ENCODE measurements at places on chromosomes 11 and 22.

GRCh38 chr11:61586792-61587430, 6.0 kb upstream of the SYT7 start:
- no peak for DNase-seq

DNA sequence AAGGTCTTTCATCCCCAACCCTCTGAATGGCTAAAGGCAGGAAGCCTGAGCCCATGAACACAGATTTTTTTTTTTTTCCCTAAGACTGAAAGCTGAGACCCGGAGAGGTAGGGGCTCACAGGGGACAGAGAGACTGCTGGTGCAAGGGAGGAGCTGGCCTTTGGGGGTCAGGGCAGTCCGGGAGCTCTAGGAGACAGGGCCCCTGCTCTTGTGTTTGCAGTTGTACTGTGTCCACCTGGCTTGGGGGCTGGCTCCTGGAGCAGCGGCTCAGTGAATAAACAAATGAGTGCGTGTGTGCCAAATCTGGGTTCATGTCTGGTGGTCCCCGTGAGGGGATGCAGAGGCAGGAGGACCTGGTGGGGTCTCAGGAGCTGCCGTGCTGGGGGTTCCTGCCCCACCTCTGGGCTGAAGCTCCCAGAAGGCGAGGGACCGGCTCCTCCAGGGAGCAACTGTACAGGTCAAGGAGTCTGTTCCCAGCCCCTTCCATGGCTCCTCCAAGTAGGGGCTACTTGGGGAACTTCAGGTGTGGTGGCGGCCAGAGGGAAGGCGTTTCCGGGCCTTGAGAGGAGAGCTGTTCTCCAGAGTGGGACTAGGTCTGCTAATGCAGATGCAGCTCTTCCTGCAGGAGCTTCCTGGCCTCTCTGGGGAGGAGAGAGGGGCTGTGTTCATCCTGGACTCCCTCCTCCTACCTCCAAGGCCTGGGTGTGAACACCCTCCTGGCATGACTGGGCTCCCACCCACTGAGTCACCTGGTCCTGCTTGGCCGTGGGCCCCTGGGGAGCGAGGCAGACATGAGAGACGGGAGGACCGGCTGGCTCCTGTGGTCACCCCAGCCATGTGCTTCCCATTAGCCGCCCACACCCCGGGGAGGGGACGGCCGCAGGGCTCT, 57.6 kb downstream of the FBXO7 start:
- DNase-seq: no peak

- no peak for DNase-seq
Observed at GRCh38 chr11:67628710-67629385, 889 bp downstream of the NUDT8 start.

- no peak for DNase-seq
Observed at GRCh38 chr11:107020594-107020993, 2.3 kb upstream of the GUCY1A2 start.

DNA sequence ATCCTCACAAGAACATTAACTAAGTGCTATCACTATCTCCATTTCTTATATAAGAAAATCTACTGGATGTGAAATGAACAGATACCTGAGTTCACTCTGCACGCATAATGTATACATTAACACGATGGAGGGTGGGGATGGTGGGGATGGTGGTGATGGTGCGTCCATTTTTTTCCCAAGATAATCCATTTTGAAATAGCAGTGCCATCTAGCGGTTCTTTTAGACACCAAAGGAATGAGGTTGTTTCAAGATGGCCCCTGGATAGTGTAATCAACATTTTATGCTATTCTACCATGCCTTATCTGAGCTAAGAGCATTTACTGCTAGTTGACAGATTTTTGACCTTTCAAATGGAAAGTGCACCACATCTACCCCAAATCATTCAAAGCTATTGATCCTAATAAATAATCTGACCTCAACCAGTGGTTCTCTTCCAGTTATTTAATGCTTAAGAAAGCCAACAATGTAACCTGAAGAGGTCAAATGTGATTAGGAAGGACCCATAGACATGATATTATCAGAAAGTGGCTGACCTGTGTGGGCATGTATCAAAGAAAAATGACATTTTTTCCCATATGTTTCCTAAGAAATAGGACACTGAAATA, 714.7 kb upstream of the TENM4 start:
- no peak for DNase-seq

- DNase-seq: no peak
Observed at GRCh38 chr11:87659807-87660206, 515.4 kb downstream of the RAB38 start.

DNA sequence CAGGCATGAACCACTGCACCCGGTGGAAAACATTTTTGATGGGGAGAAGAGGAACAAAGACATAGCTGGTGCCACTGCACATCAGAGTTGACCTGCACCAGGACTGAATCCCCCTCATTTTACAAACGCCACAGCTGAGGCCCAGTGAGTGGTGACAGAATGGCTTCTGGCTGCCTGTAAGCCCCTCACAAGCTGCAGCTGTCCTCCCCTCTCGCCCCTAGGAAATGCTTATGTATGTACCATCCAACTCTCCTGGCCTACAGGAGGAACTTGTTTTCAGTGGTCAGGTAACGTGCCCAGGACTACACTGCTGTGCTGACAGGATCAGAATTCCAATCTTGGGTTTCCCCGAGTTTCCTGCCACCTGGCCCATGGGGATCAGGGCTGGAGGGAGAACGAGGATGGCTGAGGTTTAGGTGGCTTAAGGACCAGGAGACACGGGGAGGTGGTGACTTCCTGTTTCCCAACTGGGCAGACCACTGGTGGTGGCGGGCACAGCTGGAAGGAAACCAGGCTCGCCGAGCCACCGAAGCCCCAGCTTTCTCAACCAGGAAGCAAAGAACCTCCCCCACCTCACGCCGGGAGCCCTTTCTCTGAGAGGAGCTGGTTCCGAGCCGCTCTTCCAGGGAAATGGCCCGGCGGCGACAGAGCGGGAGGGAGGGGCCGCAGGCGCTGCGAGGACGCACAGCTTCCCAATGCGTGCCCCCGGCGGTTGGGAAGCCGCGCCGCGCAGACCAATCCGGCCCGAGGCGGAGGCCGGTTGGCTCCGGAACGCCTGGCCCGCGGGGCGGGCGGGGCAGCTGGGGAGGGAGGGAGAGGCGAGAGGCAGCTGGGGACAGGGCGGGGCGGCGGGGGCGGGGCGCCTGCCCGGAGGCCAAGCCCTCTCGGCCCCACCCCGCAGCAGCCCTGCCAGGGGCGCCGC, 1.0 kb upstream of the LRFN4 start:
- no peak for DNase-seq

GRCh38 chr22:45640291-45640940, 31.2 kb upstream of the ATXN10 start:
- no peak for DNase-seq

- DNase-seq: no peak
Observed at GRCh38 chr11:96567176-96567575, 177.4 kb downstream of the JRKL start.

DNA sequence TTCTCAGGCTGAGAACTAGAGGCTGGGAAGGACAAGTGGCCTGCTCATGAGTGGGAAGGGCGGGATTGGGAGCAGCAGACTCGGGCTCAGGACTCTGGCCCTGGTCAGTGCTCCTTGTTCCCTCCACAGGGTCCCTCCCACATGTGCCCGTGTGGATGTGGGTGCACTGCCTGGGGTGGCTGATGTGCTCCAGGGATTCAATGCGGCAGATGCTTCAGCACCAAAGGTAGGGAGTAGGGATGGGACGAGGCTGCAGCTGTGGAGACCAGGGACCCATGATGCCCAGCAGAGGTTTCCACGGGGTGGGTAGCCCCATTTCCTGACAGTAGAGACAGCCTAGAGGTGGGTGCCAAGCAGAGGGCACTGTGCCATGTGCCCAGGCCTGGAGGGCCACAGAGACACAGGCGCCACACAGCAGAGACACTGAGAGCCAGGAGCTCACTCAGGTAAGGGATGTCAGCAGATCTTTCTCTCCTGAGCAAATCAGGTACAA, 89.5 kb downstream of the GGTLC2 start:
- DNase-seq: no peak

GRCh38 chr11:35934981-35935380, 8.9 kb upstream of the LDLRAD3 start:
- no peak for DNase-seq

- DNase-seq: no peak
Observed at GRCh38 chr11:128299132-128299726, 288.1 kb downstream of the ETS1 start.

DNA sequence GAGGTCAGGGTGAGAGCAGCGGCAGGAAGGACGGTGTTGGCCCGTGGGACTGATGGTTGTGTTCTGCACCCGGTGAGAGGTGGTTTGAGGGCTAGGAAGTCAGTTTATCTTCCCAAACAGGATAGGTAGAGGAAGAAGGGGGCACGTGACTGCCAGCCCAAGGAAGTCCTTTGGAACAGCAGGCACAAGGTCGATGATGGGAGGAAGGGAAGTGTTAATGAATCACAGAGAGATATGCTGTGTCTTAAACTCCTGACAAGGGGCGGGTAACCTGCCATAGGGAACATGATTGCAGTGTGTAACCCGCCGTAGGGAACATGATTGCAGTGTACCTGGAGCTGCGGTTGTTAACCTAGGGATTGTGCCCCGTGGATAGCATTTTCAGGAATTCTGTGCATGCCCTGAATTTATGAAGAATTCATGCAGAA, 49.0 kb downstream of the PRR5L start:
- no peak for DNase-seq

DNA sequence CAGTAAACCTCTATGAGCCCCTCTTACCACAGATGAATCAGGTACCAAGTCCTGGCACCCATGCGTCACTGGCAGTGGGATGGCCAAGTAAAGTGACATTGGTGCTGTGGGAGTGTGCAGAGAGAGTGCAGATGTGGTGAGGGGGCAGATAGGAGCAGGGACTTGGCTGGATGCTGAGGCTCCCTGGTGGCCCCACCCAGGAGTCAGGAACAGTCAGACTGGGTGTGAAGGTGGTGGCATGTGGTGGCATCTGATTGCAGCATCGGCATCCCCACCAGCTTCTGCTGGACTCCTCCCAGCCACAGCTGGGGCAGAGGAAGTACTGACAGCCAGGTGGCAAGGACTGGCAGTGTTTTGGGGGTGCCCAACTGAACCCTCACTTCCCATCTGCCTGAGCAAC, 11.4 kb downstream of the DGAT2 start:
- DNase-seq: no peak

DNA sequence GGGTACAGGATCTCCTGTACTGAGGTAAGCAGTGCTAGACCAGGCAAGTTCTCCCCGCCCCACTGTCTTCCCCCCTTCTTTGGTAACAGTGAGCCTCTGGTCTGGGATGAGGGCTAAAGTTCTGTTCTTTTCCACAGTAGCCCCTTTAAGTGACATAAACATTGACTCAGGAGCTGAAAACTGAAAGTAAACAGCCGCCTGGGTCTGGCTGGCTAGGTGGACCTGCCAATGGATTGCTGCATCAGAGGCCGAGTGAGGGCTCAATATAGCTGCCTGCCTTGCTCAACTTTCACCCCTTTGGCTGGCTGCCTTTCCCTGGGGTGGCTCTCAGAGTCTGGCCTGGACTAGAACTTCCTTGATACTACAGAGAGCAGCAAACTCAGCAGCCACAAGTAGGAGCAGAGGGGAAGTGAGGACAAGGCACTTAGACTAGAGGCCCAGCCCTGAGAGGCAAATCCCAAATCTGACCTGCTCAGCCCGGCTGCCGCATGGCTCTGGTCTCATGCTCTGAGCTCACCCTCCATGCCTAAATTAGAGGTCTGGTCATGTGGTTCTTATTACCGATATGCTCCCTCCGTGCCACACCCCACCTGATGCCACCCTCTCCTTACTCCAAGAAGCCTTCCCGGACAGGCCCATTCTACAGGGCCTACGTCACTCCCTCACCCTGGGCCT, 9.6 kb upstream of the UCP3 start:
- no peak for DNase-seq

GRCh38 chr11:86089659-86090058, 20.8 kb upstream of the PICALM start:
- no peak for DNase-seq

DNA sequence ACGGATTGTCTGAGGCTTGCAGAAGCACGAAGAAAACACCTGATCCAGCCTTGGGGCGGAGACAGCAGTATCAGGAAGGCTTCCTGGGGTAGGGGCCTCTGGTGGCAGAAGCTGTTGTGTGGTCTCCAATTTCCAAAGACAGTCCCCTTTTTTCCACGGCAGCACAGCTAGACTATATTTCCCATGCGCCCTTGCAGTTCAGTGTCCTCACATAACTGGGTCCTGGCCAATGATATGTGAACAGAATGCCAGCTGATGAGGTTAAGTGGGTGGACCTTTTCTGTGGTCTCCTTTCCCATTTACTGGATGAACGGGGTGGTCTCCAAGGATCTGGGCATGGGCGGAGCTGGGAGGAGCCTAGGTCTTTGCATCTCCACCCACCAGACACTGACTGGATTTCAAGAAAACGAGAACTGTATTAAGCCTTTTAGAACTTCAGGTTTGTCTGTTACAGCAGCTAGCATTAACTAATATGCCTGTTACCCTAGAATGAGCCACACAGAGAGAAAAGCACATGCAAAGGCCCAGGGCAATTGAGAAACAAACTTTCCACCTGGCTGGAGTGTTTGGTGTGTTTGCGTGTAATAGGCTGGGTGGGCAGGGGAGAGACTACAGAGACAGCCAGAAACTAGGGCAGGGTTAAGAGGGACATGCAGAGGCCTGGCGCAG, 6.2 kb downstream of the GAL3ST1 start:
- no peak for DNase-seq

GRCh38 chr22:30293026-30293425, 3.7 kb upstream of the CASTOR1 start:
- DNase-seq: no peak

GRCh38 chr22:24845041-24845898, 39.3 kb downstream of the SGSM1 start:
- no peak for DNase-seq

DNA sequence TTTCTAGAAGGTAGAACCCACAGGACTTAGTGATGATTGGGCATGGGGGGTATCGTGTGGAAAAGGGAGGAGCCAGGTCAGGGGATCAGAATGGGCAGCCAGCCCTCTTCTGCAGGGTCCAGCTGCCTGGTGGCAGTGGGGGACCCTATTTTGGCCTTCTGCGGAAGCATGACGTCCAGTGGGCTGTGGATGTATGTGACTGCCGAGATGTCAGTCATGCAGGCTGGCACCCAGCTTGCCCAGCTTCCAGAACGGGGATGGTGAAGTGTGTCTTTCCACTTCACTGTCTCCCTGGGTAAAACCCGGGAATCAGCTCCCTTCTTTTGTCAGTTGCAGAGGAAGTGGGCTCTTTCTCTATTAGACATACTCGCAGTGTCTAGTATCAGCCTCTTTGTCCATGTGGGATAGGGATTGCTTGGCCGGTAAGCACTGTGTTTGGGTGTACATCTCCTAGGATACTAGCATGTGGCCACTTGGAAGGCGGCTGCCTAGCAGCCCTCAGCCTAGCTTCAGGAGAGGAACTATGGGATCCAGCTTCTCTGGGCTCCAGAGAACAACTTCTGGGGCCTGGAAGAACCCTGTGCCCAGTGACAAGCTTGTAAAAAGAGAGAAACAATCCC, 51.4 kb downstream of the GRIK4 start:
- DNase-seq: no peak

Measured in activated CD4-positive, alpha-beta T cell treated with anti-CD3 and anti-CD28 coated beads for 1 hour (primary cell).